ENCODE measurements at places on chromosomes 11 and 22.

DNA sequence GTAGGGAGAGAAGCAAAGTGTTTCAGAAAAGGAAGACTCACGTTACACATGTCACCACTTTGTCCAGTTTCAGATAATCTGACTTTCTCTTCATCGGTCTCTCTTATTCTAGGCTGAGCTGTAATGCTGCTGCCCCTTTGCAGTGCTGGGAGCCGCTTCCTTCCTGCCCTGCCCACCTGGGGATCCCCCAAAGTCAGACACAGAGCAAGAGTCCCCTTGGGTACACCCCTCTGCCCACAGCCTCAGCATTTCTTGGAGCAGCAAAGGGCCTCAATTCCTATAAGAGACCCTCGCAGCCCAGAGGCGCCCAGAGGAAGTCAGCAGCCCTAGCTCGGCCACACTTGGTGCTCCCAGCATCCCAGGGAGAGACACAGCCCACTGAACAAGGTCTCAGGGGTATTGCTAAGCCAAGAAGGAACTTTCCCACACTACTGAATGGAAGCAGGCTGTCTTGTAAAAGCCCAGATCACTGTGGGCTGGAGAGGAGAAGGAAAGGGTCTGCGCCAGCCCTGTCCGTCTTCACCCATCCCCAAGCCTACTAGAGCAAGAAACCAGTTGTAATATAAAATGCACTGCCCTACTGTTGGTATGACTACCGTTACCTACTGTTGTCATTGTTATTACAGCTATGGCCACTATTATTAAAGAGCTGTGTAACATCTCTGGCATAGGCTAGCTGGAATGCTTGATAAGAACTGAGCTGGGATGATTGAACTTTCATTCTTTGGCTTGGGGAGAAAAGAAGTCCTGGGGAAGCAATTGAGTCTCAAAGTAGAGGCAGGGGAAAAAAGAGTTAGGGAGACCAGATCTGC, 31.2 kb upstream of the SMIM35 start:
- DNase-seq: no peak

- no peak for DNase-seq
These were observed 33.8 kb downstream of the ZC3H7B start for GRCh38 chr22:41334951-41335635.

GRCh38 chr11:6608726-6609501, 3.1 kb downstream of the TAF10 start:
- DNase-seq: no peak

DNA sequence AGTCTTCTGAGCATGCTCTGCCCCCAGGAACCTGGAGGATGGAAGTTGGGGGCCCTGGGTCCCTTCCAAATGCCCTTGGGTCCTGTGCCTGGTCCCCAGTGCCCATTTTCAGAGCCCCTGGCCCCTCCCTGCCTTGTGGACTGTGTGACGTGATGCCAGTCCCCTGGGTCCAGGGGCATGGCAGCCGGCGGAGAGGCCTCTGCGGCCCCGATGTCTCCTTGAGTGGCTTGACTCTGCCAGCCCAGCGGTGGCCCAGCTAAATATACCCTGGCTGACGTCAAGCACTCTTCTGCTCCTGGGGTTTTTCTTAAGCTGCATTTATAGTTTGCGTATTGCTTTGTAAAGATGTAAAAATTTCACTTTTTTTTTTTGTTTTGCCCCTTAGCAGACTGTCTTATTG, 35.2 kb upstream of the PARVG start:
- DNase-seq: no peak

- no peak for DNase-seq
These were observed 4.4 kb downstream of the GAS2 start for GRCh38 chr11:22670830-22671229.

- no peak for DNase-seq
These were observed 7.4 kb downstream of the BMAL1 start for GRCh38 chr11:13284776-13285588.

GRCh38 chr22:43185860-43186261, 1.1 kb downstream of the TTLL12 start:
- DNase-seq: no peak

DNA sequence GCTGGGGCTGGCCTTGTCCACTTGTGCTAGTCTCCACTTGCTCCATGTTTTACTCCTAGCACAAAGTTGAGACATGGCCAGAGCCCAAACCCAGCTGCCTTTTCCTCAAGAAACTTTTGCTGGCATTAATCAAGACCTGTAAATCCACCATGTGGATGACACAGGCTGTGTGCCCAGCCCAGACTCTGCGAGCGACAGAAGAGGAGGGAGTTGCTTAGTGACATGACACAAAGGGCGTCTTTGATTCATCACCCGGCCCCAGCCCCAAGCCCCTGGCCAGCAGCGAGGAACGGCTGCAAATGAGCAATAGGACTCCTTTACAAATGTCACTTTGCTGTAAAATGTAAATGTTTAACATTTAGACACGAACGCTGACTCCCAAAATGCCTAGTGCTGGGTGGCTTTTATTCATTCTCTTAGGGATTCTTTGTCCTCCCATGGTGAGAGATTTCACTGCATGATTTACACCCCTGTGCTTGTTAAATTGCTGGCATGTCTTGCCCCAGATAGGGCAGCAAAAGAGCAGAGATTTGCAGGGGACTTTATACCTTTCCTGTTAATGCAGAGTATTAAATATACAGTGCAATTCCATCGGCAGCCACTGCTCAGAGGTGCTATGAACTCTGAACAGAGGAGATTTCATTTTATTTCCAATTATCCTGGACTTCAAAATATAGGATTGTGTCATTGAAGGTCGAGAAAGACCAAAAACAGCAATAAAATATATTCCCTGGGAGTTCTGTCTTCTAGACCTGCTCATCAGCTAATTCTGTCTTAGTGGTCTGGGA, 263.6 kb upstream of the NCAM1 start:
- no peak for DNase-seq

- no peak for DNase-seq
These were observed 157.0 kb upstream of the TIMP3 start for GRCh38 chr22:32644252-32645100.

DNA sequence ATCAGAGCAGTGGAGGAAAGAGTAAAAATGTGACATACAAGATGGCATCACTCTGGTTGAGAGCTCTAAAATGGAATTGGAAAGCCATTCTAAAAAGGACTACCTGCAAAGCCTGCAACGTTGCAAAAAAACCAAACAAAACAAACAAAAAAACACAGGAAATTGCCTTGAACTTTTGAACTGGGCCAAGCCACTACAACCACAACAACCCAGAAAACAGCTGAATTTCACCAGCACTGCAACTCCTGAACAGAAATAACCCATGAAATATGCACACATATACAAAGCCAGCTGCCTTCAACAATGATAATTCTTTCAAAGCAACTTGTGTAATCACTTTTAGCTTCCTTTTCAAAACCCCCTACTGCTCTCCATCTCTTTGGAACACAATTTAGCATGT, 326.6 kb upstream of the LRRC4C start:
- DNase-seq: no peak

- no peak for DNase-seq
These were observed 17.5 kb downstream of the CDC45 start for GRCh38 chr22:19497245-19497644.

GRCh38 chr22:28139961-28140360, 220.9 kb upstream of the PITPNB start:
- DNase-seq: no peak

DNA sequence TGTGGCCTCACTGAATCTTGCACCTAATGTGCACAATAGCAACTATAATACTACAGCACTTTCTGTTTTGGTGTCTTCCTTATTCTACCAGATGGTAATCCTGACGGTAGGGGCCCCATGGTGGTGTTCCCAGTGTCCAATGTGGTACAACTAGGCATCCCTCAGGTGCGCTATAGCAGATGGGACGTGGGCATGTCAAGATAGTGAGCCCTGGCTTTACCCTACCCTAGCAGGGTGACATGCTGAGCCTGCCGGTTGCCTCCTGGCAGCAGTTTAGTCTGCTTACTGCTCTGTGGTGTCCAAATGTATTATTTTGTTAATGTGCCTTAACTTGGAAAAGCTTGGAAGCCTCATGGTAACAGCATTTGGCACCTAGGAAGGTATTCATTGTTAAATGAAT, 19.2 kb downstream of the ACO2 start:
- DNase-seq: no peak

DNA sequence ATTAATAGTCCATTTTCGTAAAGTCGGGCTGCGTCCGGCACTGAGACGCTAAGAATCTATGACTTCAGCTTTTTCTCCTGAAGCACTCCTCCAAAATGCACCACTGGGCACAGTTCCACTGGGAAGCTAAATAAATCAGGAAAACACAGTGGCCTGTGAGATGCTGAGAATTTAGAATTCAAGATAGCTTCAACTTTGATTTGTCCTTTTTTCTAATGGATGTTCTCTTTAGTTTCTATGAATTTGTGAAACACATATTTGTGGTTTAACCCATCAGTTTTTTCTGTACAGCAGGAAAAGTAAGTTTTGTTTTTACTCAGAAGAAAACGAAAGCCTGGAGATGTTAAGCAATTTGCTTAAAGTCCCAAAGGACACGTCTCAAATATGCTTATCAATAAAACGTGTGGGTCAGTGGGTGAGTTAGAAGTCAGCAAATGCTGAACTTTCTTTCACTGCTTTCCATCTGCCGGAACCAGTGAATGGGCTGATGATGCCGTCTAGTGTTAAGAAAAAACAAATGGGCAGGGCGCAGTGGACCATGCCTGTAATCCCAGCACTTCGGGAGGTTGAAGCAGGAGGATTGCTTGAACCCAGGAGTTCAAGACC, 40.7 kb upstream of the CLMP start:
- DNase-seq: no peak

GRCh38 chr11:115890500-115890899, 386.3 kb upstream of the CADM1 start:
- no peak for DNase-seq

- DNase-seq: no peak
These were observed 595.3 kb downstream of the OPCML start for GRCh38 chr11:132937016-132937415.
